ENCODE measurements at places on chromosomes 7 and 10.

GRCh38 chr7:33761449-33762080 lies 143.8 kb upstream of the BMPER start:
- DNase-seq, result no peak

- DNase-seq, result no peak
These were observed 79.9 kb upstream of the EN2 start for GRCh38 chr7:155377838-155378579.

GRCh38 chr7:153061910-153062528 lies 302.5 kb downstream of the ACTR3B start:
- peak; percentile 66 for DNase-seq

- DNase-seq, result no peak
These were observed 308.7 kb downstream of the ANKRD30A start for GRCh38 chr10:37434091-37434490.

DNA sequence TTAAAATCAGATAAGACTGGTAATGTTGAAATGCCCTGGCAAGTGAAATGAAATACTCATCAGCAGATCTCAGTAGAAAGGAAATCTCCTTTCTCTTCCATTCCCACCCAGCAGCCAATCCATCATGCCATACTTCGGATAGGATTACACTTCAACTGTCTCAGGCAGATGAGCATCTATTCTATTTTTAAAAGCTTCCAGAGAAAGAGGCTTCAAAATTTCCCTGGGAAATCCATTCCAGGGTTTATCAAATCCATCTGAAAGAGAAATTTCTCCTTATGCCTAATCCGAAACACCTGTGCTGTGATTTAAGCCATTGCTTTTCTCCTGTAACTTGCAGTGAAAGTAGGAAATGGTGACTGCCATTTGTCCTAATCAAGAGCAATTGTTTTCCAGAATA lies 60.4 kb upstream of the RAPGEF5 start:
- no peak for DNase-seq

- no peak for DNase-seq
These were observed 146.5 kb upstream of the PRSS1 start for GRCh38 chr7:142602756-142603155.

- DNase-seq, result no peak
These were observed 515.0 kb upstream of the ZMIZ1 start for GRCh38 chr10:78553792-78554191.

- no peak for DNase-seq
These were observed 212.6 kb downstream of the CACNA2D1 start for GRCh38 chr7:82230811-82231581.

DNA sequence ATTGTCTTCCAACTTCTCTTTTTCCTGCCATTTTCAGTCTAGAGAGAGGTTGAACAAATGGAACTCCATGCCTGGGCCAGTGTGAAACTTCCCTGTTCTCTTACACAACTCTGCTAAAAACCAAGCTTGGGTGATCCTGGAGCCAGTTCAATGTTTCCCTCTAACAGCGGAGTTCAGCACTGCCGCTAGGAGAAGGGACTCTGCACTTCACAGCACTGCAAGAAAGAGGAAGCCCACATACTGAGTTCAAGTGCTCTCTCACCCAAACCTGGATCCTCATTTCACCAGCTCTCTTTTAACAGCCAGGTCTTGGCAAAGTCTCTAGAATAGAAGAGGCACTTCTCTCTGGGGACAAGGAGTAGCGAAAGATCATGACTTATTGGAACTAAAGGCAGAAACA lies 18.8 kb downstream of the FOXI2 start:
- no peak for DNase-seq

DNA sequence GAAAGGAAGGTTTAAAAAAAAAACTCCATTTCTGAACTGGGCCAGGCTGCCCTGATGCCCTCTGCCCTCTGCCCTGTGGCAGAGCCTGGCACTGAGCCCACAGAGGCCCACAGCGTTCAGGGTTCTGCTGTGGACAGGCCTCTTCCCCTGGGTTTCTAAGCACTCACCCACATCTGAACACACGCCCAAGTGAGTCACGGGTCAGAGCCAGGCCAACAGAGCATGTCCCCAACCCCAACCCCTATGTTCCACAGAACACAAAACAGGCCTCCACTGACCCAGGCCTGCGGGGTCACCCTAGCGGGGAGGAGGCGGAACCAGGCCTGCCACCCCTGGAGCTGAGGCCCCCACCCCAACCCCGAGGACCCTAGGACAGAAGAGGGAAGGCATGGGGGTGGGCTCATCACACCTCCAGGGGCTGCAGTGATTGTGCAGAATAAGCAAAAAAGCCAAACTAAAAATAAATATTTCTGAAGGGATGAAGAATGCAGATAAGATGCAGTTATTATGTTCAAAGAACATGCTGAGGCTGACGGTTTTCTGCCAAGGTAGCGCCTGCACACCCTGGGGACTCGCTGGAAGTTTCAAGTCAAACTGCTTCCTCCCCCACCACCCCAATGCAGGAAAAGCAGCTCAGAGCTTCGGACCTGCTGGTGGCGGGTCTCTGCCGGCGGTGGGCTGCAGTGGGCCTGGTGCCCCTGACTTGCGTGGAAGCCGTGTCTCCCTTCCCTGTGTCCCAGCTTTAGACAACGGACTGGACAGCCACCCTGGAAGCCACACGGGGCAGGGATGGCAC lies 5.4 kb downstream of the WDR86 start:
- no peak for DNase-seq

DNA sequence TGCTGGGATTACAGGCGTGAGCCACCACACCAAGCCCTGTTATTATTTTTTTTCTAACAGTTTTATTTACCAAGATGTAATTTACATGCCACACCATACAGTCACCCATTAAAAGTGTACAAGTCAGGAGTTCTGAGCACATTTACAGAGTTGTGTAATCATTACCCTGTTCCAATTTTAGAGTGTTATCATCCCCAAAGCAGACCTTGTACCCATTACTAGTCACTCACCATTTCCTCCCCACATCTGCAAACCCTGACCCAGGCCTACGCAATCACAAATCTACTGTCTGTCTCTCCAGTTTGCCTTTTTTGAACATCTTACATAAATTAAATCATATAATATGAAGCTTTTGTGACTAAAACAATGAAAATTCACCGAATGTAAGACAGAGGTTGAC lies 402.9 kb upstream of the FOXK1 start:
- no peak for DNase-seq

GRCh38 chr10:129942936-129943715 lies 20.9 kb downstream of the EBF3 start:
- DNase-seq, result no peak

DNA sequence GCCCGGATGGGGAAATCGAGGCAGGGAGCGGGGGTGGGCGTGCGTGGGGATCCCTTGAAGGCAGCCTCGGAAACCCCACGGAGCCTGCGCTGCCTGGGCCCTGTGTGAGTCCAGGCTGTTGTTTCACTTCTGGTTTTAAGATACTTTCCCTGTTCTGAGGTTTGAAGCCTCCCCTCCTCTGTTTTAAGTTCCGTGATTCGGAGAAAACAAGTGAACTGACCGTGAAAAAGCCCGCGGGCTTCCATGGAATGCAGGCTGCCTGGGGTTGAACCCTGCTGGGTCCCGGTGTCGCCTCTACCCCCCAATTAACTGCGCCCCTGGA lies 401 bp downstream of the LRRC27 start:
- no peak for DNase-seq

GRCh38 chr10:77670817-77671443 lies 33.3 kb upstream of the KCNMA1 start:
- DNase-seq, result no peak

- no peak for DNase-seq
These were observed 342.6 kb upstream of the LRGUK start for GRCh38 chr7:133784486-133785001.

All from HEK293T (cell line).